Skeletal muscle tissue (tissue), 5 donors: ENCODE measurements at places on chromosomes 2 and 18. TPM values are rescaled to one million over a fixed set of nuclear protein-coding genes. Genes with fewer than 3 reads are reported as not detected.

PTH2R gene
- total RNA-seq = 0.52 TPM

BMP10 gene
- not detected for total RNA-seq

SCYGR1 gene
- total RNA-seq = not detected

TRIM43 gene
- total RNA-seq = not detected

SLC4A5 gene
- total RNA-seq = 2.6 TPM

PRPF40A gene
- 34.4 TPM for total RNA-seq

NAT8 gene
- not detected for total RNA-seq

CTAGE1 gene
- not detected for total RNA-seq

DQX1 gene
- not detected for total RNA-seq

TUBB8B gene
- not detected for total RNA-seq

TTC21B gene
- total RNA-seq = 50.1 TPM

MAP3K2 gene
- 21.9 TPM for total RNA-seq

PASK gene
- 3.7 TPM for total RNA-seq
